ENCODE measurements at places on chromosomes 6 and 20.

- no peaks in the 10 kb centered on the region for H3K4me1 ChIP-seq
- H3K4me3 ChIP-seq = no peak overlapping the region
- no peaks in the 10 kb centered on the region for H3K27me3 ChIP-seq
- DNase-seq = peak; percentile 21
- no peak overlapping the region for H3K27ac ChIP-seq
These were observed 341.0 kb upstream of the SULF2 start for GRCh38 chr20:48126227-48126740.

DNA sequence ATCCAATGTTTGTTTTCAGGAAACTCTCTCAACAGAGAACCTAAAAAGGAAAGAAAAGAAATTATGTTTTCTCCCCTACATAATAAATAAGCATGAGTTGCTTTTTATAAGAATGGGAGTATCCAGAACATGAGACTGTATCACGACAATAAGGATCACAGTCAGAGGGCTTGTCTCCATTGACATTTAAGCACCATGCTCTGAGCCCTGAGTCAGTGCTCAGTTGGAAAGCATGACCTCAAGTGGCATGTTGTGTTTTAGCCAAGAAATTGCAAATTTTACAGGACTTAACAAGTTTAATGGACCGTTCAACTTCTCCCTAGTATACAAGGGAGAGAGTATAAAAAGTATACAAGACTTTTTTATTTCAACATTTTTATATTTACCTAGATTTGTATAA is 431.6 kb downstream of the GJA1 start:
- peaks cover 24% of the 10 kb centered on the region for H3K4me1 ChIP-seq
- H3K27ac ChIP-seq = peak overlapping the region; percentile 23
- no peaks in the 10 kb centered on the region for H3K36me3 ChIP-seq
- no peaks in the 10 kb centered on the region for H3K27me3 ChIP-seq

GRCh38 chr6:10441655-10442009 is 26.8 kb upstream of the TFAP2A start:
- H3K27me3 ChIP-seq = no peaks in the 10 kb centered on the region
- H3K4me3 ChIP-seq = no peak overlapping the region
- H3K4me1 ChIP-seq = peaks cover 8% of the 10 kb centered on the region
- no peak for DNase-seq

- no peak for DNase-seq
- H3K27ac ChIP-seq = no peak overlapping the region
- H3K36me3 ChIP-seq = no peaks in the 10 kb centered on the region
- no peak overlapping the region for H3K4me3 ChIP-seq
- peaks cover 7% of the 10 kb centered on the region for H3K4me1 ChIP-seq
These were observed 55.2 kb upstream of the MRAP2 start for GRCh38 chr6:83978324-83978734.

- no peaks in the 10 kb centered on the region for H3K4me1 ChIP-seq
- no peaks in the 10 kb centered on the region for H3K36me3 ChIP-seq
- H3K27ac ChIP-seq = no peak overlapping the region
- H3K4me3 ChIP-seq = no peak overlapping the region
These were observed 152.4 kb downstream of the SOBP start for GRCh38 chr6:107642095-107642860.

GRCh38 chr6:136609873-136610706 is 59.9 kb upstream of the MAP7 start:
- H3K4me3 ChIP-seq = no peak overlapping the region
- no peaks in the 10 kb centered on the region for H3K4me1 ChIP-seq
- H3K27ac ChIP-seq = peak overlapping the region; percentile 56
- no peaks in the 10 kb centered on the region for H3K36me3 ChIP-seq
- no peaks in the 10 kb centered on the region for H3K27me3 ChIP-seq

GRCh38 chr6:42778122-42778521 is 3.7 kb upstream of the BICRAL start:
- DNase-seq = no peak
- H3K36me3 ChIP-seq = no peaks in the 10 kb centered on the region
- H3K4me3 ChIP-seq = no peak overlapping the region

DNA sequence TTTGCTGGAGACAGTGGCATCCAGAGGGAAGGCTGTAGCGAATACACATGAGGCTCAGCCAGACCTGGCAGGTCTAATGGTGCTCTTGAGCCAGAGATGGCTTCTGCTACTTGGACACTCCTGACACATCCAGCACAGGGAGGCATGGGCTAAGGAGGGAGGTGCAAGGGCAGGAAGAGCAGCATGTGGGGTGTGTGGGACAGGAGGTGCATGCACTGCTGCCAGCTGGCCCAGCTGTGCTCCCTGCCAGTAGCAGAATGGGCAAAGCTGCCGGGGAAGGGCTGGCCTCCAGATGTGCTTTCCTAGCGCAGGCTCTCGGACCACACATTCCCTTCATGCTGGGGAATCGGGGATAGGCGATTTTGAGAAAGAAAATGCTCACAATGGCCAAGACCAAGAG is 309.2 kb downstream of the CDC5L start:
- H3K27ac ChIP-seq = no peak overlapping the region
- H3K27me3 ChIP-seq = no peaks in the 10 kb centered on the region
- no peaks in the 10 kb centered on the region for H3K36me3 ChIP-seq
- no peaks in the 10 kb centered on the region for H3K4me1 ChIP-seq
- no peak for DNase-seq

All from hepatocyte (in vitro differentiated cells).